Activated T-helper 1 cell treated with anti-CD3 and anti-CD28 coated beads, Interleukin-12 subunit alpha, Interleukin-12 subunit beta, Interleukin-2, Interleukin-4 antibody, amounts not matched to agents 30 ng/mL and 10 ng/mL and 1 ng/mL, durations not matched to agents 14 hours and 24 hours and 36 hours (primary cell): ENCODE measurements at places on chromosomes 12 and 14.

DNA sequence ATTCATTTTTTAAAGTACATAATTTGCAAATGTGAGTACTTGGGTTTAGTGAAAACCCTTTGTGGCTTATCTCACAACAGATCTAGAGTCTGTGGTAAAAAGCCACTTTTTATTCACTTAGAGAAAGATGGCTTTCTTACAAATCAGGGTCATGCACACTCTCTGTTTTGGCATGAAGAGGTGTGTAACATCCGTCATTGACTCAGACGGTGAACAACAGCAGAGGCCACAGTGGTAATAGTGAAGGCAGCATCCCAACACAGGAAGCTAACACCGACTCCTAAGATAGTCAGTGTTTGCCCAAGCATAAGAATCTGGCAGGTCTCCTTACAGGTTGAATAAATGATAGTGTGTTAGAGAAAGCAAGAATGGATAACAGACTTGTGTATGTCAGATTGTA lies 593.0 kb downstream of the SOX5 start:
- no peak for DNase-seq

- no peak for DNase-seq
Measured at GRCh38 chr14:104722938-104723650, 935 bp upstream of the ADSS1 start.

DNA sequence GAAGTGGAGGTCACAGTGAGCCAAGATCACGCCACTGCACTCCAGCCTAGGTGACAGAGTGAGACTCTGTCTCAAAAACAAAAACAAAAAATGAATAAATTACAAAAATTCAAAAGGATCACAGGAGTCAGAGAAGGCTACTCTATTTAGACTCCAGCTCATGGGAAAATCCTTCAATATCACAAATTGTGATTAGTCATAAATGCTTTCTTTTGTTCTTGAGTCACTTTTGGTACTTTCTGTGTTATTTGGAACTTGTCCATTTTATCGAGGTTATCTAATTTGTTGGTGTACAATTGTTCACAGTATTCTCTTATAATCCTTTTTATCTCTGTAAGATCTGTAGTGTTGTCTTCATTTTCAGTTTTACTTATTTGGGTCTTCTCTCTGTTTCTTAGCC lies 18.9 kb downstream of the ALDH2 start:
- DNase-seq: no peak

GRCh38 chr12:45671254-45671653 lies 58.3 kb upstream of the ARID2 start:
- no peak for DNase-seq
